Activated CD4-positive, CD25-positive, alpha-beta regulatory T cell (primary cell): ENCODE measurements at places on chromosomes 2 and 18.

GRCh38 chr2:62110415-62111025 is 85.4 kb upstream of the B3GNT2 start:
- no peak for DNase-seq

DNA sequence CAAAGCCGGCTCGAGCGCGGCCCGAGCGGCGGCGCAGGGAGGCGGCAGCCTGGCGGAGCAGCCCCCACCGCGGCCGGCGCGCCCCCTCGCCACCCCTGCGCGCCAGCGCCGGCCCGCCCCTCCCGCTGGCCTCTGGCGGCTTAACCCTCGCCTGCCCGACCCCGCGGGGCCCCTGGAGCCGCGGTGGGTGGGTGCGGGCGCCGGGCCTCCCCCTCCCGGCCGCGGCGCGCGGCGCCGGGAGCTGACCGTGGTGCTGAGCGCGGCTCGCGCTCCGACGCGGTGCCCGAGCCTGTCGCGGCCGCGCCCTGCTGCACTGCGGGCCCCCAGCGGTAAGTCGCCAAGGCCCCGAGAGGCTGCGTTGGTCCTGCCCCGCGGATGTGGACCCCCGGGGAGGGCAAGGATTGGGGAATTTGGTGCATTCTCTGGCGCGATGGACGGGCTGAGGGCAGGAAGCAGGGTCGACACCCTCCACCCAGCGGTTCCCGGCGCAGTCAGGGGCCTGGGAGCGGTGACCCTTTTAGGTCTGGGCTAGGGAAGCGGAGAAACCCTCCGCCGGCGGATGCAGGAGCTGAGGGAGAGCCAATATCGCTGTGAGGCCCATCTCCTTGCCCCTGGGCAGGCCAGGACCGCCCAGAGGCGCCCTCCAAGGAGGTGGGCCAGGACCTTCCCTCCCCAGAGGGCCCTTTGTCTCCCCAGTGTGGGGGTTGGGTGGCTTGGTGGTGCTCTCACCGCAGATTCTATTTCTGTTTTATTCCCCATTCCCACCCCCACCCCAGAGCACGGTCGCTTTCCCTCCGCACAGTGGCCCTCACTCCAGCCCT is 923 bp downstream of the AMER3 start:
- no peak for DNase-seq

GRCh38 chr2:47226132-47226922 is 71.2 kb upstream of the STPG4 start:
- DNase-seq = no peak

GRCh38 chr18:31426871-31427406 is 20.6 kb upstream of the DSG3 start:
- no peak for DNase-seq

DNA sequence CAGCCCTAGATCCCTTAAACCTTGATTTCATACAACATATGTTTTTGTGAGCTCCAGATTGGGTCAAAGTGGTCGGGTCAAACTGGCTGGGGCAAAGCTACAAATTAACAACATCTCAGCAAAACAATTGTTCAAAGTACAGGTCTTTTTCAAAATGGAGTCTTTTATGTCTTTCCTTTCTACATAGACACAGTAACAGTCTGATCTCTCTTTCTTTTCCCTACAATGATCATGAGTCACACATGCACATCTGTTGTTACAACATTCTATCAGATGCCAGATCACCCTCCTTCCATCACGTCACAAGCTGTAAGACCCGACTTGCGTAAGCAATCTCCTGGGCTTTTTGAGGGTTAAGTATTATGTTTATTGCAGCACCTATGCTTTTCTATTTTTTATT is 55.1 kb downstream of the RHOB start:
- DNase-seq = no peak

- no peak for DNase-seq
Observed at GRCh38 chr18:40925071-40925541, 1029.9 kb upstream of the PIK3C3 start.

DNA sequence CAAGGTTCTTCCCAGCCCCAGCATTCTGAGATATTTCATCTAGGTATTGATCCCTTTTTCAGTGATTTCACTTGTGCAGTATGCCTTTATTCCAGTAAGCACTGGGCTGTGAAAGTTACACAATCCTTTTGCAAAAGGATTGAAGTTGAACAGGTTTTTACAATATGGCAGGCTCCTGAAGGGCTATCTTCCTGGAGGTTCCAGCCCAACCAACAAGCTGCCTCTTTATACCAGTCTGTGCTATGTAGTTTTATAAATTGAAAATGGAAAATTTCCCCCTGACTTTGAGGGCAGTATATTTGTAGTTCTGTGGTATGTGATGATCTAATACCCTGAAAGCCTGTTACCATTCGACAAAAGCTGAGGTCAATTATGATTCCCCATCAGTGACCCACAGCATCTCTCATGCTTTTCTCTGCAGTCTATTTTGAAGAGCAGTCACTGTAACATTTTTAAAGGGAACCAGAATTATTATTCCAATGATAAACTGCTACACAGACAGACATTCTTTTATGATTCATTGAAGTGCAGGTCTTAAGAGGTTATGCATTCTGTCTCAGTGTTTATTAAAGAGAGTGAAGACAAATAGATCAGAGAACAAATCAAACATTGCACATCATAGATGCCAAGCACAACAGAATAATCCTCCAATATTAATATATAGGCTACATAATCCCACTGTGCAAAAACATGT is 35.2 kb upstream of the STPG4 start:
- DNase-seq = no peak

DNA sequence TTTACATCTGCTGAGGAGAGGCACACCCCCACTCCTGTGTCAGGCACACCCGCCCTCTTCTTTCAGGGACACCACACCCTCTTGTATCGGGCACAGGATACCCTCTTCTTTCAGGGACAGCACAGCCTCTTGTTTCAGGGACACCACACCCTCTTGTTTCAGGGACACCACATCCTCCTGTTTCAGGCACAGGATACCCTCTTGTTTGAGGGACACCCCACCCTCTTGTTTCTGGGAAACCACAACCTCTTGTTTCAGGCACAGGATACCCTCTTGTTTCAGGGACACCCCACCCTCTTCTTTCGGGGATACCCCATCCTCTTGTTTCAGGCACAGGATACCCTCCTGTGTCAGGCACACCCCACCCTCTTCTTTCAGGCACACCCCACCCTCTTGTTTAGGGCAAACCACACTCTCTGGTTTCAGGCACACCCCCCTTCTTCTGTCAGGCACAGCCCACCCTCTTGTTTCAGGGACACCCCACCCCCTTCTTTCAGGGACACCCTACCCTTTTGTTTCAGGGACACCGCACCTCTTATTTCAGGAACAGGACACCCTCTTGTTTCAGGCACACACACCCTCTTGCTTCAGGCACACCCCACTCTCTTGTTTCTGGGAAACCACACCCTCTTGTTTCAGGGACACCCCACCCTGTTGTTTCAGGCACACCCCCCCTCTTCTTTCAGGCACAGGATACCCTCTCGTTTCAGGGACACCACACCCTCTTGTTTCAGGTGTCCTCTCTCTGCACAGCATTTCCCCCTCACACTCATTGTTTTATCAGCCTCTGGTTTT is 96.2 kb downstream of the TPO start:
- peak; percentile 14 for DNase-seq

DNA sequence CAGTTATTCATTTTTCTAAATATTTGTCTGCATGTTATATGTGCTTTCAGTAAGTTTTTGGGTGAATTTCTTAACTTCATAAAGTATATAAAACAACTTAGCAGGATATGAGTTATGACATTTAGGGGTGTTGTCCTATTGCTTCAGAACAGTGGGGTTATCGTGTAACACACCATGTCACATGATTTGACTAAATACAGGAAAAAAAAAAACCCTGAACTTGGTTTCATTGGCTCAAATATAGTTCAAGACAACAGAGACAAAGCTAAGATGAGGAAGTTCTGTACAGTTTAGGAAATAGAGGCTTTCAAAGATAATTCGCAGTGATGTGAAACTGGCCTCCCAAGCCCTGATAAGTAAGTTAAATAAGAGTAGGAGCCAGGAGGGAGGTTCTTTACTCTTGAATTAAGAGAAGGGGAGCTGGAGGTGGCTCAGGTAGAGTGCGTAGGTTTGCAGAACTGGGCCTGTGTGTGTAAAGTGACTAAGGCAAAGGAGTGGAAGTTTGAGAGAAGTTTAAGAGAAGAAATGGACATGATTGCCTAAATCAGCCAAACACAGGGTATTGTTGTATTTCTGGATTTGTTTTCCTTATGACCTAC is 53.9 kb downstream of the LIMS1 start:
- no peak for DNase-seq

GRCh38 chr18:44840058-44840790 is 159.5 kb downstream of the SETBP1 start:
- DNase-seq = no peak

DNA sequence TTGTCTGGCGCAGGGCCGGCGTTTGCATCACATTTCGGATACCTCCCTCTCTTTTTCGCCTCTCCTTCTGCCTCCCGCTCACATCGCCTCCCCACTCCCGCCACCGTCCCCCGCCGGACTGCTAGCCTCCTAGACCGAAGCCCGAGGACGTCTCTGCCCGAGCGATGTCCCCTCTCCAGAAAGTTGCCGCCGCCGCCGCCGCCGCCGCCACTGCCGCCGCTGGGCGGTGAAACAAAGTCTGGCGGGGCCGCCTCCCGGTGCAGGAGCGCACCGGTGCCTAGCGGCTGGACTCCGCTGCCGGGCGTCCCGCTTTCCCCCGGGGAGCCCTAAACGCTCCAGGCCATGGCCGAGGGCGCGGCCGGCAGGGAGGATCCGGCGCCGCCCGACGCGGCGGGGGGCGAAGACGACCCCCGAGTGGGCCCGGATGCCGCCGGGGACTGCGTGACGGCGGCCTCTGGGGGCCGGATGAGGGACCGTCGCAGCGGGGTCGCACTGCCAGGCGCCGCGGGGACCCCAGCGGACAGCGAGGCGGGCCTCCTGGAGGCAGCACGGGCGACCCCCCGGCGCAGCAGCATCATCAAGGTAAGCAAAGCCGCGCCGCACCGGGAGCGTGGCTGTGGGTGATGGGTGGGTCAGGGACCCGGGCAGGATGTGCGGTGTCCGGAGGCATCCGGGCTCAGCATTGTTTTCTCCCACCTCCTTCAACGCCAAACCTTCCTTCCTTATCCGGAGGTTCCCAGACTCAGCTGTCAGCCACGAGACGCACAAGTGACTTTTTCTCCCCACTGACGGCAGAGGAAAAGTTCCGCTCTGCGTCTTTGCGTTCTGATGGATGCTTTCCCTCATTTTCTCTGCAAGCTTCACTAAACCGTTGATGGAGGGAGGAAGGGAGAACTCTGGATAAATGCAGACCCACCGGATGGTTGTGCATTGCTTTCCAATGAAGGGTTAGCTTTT is 643 bp downstream of the PLCL1 start:
- peak; percentile 33 for DNase-seq

GRCh38 chr2:172909454-172909853 is 166.2 kb upstream of the MAP3K20 start:
- DNase-seq = no peak

- DNase-seq = no peak
Observed at GRCh38 chr2:184413671-184414229, 184.6 kb upstream of the ZNF804A start.

DNA sequence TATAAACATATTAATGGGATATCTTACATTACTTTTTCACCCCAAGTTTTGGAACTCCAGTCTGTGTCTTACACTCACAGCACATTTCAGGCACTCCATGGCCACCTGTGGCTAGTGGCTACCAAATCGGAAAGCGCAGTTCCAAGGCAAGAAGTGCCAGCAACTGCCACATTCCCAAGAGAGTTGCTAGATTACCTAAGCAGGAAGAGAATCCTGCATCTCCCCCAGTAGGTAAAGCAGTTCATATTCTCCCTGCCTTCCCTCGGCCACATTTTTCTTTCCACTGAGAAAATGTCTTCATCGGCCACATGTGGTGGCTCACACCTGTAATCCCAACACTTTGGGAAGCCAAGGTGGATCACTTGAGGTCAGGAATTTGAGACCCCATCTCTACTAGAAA is 62.8 kb downstream of the MEX3C start:
- no peak for DNase-seq

GRCh38 chr2:113225263-113226259 is 51.8 kb downstream of the PSD4 start:
- DNase-seq = no peak

- DNase-seq = no peak
Observed at GRCh38 chr2:126699716-126700581, 44.0 kb downstream of the GYPC start.

DNA sequence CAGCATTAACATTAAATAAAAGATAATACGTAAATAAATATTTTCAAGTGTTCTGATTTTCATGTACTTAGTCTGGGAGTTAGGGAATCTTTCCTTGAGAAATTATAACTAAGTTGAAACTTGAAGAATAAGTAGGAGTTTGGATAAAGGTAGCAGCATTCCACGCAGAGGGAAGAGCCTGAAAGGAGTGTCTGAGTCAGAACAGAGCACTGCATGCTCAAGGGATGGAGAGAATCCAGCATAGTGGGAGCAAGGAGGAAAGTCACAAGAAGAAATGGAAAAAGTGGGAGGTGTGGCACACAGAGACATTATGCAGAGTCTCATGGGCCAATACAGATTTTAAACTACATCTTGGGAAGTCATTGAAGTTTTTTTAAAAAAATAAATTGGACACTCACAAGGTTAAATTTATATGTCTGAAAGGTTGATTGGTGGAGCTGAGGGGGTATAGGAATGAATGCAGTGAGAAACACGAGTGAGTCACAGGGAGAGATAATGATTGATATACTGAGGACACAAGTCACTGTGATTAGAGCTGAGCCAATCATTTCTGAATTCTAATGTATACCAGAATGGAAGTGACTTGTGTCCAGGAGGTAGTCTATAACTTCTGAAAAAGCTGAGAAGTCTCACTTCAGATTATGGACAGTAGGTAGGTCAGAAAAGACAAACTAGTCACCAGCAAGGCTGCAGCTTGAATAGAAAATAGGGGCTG is 66.9 kb downstream of the ICOS start:
- DNase-seq = no peak

- no peak for DNase-seq
Observed at GRCh38 chr2:209472871-209473270, 49.0 kb downstream of the MAP2 start.

- DNase-seq = no peak
Observed at GRCh38 chr2:226647621-226648518, 151.8 kb downstream of the IRS1 start.

DNA sequence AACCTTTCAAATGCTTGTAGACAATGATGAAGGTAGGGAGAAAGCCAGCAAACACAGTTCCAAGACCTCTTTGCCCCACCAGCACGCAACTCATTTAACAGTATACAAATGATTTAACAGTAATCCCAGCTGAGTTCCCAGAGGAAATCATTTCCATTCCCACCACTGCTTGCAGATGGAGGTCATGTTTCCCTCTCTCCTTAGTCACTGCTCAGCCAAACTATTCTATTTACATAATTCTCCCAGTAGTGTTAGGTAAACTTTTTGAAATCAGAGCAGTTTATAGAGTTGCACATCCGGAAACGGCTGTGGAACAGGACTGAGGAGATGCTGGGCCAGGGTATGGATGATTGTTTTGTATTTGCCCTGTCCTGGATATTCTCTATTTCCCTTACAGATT is 328.5 kb downstream of the FIGN start:
- DNase-seq = no peak

GRCh38 chr2:8877894-8878293 is 40.5 kb upstream of the KIDINS220 start:
- DNase-seq = no peak

DNA sequence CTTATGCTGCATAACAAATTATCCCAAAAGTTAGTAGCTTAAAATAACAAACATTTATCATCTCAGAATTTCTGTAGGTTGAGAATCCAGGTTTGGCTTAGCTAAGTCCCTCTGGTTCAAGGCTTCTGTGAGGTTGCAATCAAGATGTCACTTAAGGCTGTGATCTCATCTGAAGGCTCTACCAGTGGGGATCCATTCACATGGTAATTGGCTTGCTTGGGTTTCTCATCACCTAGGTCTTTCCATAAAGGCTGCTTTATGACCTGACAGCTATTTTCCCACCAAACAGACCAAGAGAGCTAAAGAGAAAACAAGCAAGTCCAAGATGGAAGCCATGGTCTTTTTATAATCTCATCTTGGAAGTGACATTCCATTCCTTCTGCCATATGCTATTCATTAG is 137.3 kb downstream of the DTNA start:
- no peak for DNase-seq
